ENCODE measurements at places on chromosomes 12 and 14.

- DNase-seq = no peak
These were observed 67.2 kb upstream of the VASH1 start for GRCh38 chr14:76694106-76694505.

DNA sequence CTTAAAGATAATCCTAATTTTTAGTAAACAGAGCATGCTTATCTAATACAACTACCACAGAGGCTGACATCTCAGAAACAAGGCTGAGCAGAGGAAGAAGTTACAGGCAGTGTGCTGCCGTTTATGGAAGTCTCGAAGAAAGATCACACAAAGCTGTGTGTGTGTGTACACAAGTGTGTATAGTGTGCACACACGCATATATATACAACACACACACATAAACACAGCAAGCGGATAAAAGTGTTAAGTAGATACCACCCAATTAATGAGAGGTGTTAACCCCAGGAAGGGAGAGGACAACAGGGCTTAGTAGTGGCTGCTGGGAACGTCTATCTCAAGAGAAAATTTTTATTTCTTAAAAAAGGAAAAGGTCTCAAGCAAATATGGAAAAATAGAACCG is 15.3 kb downstream of the CCDC88C start:
- DNase-seq = no peak

- DNase-seq = no peak
These were observed 8.0 kb downstream of the SLC2A14 start for GRCh38 chr12:7864601-7865150.

DNA sequence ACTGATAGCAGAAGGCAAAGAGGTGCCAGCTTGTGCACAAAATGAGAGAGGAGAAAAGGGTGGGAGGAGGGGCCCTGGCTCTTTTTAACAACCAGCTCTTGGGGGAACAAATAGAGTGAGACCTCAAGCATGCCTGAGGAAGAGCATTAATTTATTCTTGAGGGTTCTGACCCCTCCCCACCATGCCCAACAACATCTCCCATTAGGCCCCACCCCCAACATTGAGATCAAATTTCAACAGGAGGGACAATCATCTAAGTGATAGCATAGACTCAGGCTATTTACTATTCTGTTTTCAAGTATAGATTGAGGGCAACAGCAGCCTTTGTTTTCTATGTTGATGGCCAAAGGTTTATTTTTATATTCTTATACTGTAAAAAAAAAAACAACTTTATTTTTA is 59.7 kb downstream of the FUT8 start:
- no peak for DNase-seq

DNA sequence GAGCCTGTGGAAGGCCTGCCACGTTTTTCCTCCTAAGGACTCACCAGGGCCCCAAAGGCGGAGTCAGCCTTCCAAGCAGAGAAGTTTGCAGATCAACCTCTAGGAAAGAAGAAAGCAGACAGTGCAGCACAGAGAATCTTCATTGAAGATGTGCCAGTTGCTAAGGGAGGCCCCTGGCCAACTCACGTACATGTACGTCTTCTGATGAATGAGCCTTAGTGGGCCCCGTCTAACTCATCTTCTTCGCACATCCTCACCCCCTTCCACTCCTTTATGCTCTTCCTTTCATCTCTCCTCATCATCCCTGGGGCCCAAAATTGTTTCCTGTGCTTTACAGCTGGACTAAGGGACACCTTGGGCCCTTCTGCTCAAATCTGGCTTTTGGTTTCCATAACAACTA is 703.0 kb upstream of the TBX3 start:
- DNase-seq = no peak

DNA sequence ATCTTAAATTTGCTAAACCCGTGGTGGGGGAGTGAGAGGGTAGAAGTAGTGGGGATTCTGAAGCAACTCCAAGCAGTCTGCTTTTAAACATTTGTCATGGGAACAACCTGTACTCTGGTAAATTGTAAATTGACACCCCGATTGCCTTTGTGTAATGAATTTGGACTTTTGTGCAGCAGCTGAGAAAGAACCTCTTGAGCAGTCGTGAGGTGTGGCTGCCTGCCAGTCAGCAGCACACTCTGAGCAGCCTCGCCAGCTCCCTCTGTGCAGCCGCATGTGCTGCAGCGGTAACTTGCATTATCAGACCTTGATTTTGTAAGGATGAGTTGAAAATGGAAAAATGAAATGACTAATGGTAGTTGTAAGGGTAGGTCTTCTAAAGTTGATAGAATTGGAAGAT is 74.3 kb downstream of the SUSD6 start:
- no peak for DNase-seq

DNA sequence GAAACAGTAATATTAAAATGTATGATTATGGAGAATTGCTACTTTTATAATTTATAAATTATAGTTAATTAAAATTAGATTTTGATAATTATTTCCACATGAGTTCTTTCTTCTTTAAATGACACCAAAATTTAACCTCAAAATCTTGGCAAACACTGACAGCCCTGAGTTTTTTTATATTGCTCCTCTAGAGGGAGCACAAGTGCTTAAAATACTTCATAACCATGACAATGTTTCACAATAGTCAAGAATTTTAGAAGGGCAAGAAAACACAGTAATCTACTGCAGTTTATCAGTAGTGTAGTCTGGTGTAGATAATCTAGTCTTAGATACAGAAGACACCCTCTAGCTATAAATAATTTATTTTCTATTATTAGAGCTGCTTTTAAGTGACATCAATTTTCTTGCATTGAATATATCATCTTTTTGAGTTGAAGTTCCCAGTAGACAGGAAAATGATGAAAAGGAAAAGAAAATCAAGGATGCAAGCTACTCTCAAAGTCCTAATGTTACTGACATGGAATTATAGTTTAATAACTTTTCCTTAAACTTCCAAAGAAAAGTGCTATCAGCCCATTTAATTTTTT is 14.3 kb upstream of the PTGER2 start:
- peak; percentile 9 for DNase-seq

DNA sequence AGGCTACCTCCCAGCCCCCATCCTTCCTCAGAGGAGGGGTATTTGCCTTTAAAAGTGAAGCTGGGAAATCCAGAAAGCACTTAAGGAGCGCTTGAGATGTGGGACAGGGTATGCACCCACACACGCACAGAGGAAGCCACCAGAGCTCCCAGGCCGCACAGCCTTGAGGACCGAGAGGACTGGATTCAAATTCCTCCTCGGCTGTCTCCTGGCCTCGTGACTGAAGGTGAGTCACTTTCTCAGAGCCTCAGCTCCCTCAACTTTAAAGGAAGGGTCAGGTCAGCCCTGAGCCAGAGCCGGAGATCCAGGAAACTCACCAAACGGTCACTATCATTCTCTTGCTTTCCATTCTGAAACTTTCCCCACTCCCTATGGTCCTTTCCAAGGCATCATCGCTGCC is 37.6 kb downstream of the BCL11B start:
- no peak for DNase-seq

GRCh38 chr14:55241673-55242072 is 29.5 kb upstream of the FBXO34 start:
- no peak for DNase-seq

GRCh38 chr12:12821975-12822374 is 8.8 kb downstream of the DDX47 start:
- DNase-seq = no peak

DNA sequence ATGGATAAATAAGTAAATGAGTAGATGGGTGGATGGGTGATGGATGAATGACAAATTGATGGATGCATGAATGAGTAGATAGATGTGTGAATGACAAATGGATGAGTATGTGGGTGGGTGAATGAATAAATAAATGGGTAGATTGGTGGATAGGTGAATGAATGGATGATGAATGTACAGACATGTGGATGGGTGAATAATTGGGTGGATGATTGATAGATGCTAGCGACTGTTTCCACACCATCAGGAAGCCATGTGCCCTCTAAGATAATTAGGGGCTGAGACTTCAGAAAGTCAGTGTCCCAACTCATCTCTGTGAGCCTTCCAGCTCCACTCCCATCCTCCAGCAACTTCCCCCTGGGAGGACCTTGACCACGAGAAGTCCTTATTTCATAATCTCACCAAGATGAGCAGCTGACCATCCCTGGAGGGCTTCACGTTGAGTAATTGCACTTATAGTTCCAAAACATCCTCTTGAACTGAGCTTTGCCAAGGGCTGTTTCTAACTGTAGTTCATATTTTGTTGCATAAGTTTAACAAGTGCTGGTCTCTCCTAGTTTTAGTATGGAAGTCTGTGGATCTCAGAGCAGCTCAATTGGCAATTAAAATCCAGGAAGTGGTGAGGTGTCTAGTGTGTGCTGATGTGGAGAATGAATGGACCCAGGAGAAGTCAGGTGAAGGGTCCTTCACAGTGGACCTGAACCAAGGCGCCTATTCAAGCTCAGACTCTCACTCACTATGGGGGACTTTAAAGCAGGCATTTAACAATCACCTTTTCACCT is 295.7 kb downstream of the ADGRD1 start:
- DNase-seq = no peak

- no peak for DNase-seq
These were observed 51.5 kb downstream of the PSMA6 start for GRCh38 chr14:35343702-35344101.

All from iPS DF 6.9 (cell line).